ENCODE measurements at places on chromosomes 7 and 10.

DNA sequence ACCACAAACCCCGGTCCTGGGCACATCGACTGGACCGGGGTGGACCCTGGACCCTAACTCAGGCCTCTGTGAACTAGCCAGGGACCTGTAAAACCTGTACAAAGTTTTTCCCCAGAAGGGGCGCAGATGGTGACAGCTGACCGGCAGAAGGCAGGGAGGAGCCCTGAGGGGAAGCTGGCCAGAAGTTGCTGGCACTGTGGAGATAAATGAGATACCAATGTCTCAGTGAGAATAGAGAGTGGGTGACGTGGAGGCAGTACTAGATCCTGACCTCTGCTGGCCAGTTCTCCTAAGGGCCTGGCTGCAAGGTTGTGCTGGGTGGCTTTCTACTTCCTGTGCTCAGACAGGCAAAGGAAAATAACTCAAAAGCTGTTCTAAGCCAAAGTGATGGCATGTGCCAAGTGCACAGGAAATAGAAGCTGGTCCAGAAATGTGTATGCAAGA is 10.6 kb upstream of the TSPAN14 start:
- DNase-seq: peak; percentile 69

DNA sequence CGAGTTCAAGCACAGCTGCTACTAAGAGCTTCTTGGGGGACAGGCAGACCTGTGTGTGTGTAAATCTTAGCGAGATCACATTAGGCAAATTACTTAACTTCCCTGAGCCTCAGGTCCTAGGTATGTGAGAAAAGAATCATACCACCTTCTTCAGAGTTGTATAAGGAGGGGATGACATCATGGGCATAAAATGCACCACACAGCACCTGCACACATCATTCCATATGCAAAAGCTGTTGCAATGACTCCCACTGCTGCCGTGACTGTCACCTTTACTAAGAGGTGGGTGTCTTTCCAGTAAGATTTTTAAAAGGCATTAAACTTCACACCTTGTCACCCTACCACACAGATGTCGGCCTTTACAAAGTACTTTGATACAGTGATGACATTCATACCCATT is 146.0 kb downstream of the FANK1 start:
- no peak for DNase-seq

DNA sequence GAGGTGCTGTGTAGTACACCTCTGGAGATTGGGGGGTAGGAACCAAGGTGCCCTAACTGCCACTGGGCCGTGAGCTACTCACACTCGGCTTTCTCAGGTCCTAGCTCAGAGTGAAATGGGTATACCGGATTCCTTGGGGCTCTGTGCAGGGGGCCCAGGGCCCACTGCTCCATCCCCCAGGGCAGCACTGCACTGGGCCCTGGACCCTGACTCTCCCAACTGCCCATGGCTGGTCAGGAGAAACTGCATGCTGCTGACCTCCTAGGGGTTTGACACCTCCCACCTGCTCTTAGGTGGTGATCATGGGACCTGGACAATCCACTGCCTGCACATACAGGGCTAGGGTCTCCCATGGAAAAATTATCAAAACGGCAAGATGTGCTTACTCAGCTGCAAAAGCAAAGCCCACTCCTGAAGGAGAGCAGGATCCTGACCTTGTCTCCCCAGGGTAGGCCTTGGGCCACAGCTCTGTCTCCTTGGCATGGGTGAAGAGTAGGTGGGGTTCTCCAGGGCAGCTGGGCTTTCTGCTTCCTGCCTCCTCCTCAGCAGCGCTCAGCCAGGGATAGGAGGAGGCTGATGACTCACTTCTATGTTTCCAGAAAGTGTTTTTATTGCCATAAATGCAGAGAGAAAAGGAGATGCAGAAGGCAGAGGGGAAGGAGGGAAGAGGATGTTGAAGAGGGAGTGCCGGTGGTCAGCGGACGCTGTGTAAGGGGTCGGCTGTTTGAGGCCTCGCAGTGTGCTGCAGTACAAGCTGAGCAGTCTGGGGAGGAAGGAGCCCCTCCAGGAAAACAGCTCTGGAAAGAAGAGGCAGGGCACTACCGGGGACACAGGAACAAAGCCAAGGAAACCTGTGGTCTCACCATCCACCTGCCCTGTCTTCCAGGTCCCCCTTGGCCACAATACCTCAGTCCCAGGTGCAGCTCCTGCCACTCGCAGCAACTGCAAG is 107.8 kb downstream of the ARHGAP22 start:
- DNase-seq: peak; percentile 71

- peak; percentile 27 for DNase-seq
Measured at GRCh38 chr10:114879541-114880158, 58.1 kb downstream of the FHIP2A start.

GRCh38 chr10:121362026-121362425 is 236.2 kb downstream of the FGFR2 start:
- no peak for DNase-seq

DNA sequence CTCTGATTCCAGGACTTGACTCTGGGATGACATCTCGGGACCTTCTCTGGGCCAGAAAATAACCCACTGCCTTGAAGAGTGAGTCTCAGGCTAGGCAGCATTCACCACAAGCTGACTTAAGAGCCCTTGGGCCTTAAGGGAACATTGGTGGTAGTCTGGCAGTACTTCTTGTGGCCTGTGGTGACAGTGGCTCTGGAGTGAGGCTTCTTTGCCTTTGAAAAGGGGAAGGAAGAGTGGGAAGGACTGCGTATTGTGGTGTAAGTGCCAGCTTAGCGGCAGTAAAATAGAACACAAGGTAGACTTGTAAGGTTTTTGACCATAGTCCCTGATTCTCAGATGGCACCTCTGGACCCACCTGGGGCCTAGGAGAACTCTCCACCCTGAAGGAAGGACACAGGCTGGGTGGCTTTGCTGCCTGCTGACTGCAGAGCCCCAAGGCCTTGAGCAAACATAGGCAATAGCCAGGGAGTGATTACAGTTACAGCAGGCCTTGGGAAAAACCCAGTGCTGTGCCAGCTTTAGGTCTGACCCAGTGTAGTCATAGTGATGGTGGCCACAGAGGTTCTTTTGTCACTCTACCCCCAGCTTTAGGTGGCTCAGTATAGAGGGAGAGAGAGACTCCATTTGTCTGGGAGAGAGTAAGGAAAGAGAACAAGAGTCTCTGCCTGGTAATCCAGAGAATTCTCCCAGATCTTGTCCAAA is 483.9 kb downstream of the SH2D4B start:
- peak; percentile 14 for DNase-seq

- DNase-seq: no peak
Measured at GRCh38 chr10:36269222-36269621, 627.1 kb upstream of the FZD8 start.

- peak; percentile 91 for DNase-seq
Measured at GRCh38 chr7:107167483-107168232, 1.1 kb upstream of the HBP1 start.

GRCh38 chr10:117450940-117451339 is 75.7 kb upstream of the PDZD8 start:
- no peak for DNase-seq

GRCh38 chr10:69425511-69426298 is 9.0 kb upstream of the TACR2 start:
- no peak for DNase-seq

DNA sequence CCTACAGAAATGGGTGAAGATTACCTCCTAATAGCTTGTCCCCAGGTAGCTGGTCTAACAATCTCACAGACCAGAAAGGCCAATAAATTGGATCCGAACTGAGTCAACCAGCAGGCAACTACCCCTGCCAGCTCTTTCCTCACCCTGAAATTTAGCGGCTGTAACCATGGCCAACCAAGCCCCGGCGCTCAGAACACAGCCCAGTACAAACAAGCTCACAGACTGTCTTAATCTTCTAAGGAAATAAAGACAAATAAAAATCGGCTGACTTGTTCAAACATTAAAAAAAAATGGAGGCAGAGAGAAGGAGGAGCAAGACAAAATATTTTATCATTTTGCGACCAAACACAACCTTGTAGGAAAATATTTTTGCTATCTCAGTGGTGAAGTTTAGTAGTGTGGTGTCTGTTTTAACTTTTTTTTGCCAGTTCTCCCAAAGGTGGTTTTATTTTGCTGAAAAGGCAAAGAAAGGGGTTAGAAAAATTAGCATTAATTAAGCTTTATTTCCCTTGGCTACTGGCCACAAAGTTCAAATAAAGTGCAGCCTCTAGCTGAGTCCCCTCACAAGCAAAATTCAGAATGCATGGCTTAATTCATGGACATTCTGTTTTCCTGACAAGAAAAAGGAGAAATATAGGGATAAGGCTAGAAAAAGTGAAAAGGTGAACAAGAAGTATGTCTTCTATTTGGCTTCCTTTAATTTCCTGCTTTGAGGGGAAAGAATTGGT is 313.0 kb upstream of the NPVF start:
- DNase-seq: no peak

GRCh38 chr7:25303281-25304181 is 75.2 kb upstream of the NPVF start:
- no peak for DNase-seq

DNA sequence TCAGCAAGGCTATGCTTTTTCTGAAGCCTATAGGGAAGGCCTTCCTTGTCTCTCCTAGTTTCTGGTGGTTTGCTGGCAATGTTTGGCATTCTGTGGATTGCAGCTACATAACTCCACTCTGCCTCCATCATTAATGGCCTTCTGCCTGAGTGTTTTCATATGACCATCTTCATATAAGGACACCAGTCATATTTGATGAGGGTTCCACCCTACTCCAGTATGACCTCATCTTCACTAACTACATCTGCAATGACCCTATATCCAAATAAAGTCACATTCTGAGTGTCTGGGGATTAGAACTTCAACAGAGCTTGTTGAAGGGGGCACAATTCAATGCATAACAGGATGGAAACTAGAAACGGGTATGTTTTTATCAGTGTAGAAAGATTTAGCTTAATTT is 22.1 kb downstream of the CAV1 start:
- DNase-seq: no peak

Measured in inflammatory macrophage treated with lipopolysaccharide for 4 hours (primary cell).